ENCODE measurements at places on chromosomes 13 and 19.

GRCh38 chr13:109231888-109232287, 554.5 kb downstream of the IRS2 start:
- no peak for DNase-seq

- no peak for DNase-seq
Measured at GRCh38 chr19:40683437-40683836, 7.0 kb downstream of the NUMBL start.

DNA sequence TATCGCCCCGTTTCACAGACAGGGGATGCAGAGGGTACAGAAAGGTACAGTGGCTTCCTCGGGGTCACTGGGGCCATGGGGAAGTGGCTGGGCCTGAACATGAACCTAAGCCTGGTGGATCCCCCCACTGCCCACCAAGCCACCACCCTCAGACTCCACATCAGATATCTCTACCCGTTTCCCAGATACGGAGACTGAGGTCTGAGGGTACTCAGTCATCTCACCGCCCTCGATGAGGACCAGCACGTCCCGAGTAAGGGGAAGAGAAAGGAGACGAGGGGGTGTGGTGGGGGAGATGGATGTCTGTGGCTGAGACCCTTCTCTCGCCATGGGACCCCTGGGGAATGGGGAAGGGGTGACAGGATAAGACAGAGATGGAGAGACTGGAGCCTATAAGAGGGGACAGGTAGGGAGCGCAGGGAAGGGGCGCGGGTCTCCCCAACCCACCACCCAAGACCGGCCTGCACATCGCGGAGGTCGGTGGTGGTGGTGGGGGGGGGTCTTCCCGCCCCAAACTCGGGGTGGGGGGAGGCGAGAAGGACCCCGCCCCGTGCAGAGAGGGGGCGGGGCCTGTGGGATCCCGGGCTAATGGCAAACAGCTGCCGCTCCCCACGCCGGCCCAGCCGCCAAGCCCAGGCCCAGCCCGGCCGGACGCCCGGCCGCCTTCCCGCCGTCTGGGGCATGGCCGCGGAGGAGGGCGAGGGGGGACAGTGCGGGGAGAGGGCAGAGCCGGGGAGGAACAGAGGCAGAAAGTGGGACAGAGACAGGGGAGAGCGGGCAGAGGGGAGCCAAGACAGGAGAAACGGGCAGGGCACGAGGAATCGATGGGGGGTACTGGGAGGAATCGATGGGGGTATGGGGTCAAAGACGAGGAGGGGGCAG, 698 bp downstream of the KANK2 start:
- peak; percentile 80 for DNase-seq

GRCh38 chr13:40401911-40402776, 264.3 kb downstream of the FOXO1 start:
- DNase-seq: peak; percentile 80

- no peak for DNase-seq
Measured at GRCh38 chr13:95192998-95193397, 108.3 kb downstream of the ABCC4 start.

GRCh38 chr13:92901739-92902138, 324.9 kb upstream of the GPC6 start:
- no peak for DNase-seq

- no peak for DNase-seq
Measured at GRCh38 chr13:71871844-71872243, 4.8 kb upstream of the DACH1 start.

DNA sequence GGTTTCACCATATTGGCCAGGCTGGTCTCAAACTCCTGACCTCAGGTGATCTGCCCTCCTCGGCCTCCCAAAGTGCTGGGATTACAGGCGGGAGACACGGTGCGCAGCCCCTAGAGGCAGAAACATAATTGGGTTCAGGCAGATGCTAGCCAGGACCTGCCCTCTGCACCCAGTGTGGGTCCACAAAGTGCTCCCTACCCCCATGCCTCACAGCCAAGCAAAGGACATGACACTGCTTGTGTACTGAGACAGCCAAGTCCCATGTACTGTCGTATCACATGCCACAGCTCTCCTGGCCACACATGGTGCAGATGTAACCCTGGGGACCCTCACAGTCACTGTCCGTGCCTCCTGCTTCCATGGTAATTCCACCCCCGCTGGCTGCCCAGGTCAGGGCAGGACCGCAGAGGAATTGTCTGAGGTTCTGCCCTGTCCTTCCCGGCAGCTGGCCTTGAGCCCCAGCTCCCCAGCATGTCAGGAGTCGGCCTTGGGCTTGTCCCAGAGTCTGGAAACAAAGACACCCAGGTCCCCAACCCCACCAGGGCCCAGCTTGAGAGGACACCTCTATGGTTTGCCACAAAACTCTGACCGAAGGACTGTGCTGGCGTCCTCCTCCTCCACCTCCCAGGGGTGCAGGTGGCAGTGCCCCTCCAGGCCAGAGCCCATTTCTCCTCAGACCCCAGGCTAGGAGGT, 7.6 kb downstream of the PRR36 start:
- DNase-seq: no peak

- DNase-seq: no peak
Measured at GRCh38 chr19:6078068-6078467, 32.2 kb downstream of the RFX2 start.

DNA sequence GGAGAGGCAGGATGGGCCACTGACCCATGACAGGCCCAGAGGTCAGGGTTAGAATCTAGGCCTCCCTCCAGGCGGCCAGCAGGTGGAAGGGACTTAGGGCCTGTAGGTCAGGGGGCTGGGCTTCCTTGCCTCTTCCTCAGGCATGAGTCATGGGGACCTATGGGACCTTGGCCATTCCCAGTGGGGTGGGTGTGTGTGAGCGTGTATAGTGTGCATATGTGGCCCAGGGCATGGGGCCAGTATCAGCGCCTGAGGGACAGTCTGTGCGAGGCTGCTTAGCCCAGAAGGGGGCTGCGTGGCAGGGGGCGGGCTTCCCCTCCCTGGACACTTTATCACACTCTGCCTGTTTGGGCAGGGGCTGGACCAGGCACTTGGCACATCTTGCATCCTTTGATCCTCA, 13.3 kb downstream of the KCTD15 start:
- no peak for DNase-seq

GRCh38 chr19:47413941-47414340, 5.4 kb downstream of the MEIS3 start:
- no peak for DNase-seq

- no peak for DNase-seq
Measured at GRCh38 chr13:48710160-48710559, 56.4 kb downstream of the CYSLTR2 start.

DNA sequence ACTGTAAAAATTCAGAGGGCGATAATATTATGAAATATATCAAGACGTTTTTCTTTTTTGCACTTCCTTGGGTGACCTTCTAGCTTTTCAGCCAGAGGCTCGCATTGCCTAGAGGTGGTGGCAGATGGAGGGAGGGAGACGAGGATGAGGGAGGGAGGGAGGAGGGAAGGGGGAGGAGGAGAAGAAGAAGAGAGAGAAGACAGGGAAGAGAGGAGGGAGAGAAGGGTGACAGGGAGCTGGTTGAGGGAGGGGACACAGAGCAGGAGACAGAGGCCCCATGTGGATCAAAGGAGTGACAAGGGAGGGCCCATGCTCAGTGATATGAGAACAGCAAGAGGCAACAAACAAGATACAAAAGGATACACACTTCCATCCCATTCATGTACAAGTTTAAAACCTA, 8.0 kb upstream of the KCTD15 start:
- DNase-seq: no peak

GRCh38 chr13:98921786-98922185, 56.1 kb downstream of the DOCK9 start:
- no peak for DNase-seq

DNA sequence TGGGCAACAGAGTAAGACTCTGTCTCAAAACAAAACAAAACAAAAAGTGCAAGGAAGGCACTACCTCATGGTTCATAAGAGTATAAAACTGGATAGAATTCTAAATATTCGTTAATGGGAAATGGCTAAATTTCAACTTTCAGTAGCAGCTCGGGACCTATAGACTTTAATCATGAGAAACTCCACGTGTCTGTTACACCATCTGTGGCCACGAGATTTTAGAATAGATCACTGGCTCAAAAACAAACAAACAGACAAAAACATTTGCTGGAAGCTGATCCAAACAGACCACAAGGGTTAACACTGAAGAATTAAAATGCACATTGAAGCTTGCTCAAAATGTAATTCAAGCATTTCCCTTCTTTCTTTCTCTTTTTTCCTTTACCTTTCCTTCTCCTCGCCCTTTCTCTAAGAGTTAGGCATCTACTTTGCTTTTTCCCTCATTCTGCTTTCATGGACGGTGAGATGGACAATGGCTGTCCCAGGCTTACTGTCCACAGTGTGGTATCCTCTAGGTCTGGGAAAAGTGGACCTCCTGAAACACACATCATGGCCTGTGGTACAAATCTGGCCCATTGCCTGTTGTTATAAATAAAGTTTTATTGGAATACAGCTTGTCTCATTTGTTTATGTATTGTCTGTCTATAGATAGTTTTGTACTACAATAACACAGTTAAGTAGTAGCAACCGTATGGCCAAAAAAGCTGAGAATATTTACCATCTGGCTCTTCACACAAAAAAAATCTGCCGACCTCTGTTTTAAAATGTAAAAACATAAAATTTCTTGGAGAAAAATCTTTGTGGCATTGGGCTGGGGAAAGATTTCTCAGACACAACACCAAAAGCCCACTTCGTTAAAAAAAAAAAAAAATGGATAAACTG, 10.3 kb downstream of the ELAVL1 start:
- no peak for DNase-seq

- DNase-seq: no peak
Measured at GRCh38 chr19:46725859-46726393, 9.0 kb upstream of the PRKD2 start.

DNA sequence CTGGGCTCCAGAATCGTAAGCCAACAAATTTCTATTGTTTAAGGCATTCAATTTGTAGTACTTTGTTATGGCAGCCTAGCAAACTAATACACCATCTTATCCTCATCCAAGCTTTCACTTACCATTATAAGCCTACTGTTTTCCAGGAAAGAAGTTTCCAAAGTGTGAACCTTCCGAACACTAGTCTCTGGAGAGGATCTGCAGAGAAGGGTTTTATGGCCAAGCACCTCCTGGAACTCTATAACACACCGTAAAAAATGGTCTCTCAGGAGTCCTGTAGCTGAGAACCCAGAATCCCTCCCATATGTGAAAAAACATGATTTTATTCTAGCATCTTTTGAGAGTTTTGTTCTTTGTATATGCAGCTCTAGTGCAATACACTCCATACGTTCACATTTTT, 142.1 kb downstream of the POSTN start:
- DNase-seq: no peak

GRCh38 chr13:26480246-26480855, 77.1 kb upstream of the WASF3 start:
- DNase-seq: no peak

GRCh38 chr13:90388887-90389452, 958.5 kb upstream of the MIR17HG start:
- DNase-seq: no peak

- DNase-seq: no peak
Measured at GRCh38 chr19:55723491-55723890, 14.7 kb downstream of the NLRP9 start.

- no peak for DNase-seq
Measured at GRCh38 chr13:54210397-54211049, 1181.9 kb downstream of the OLFM4 start.

DNA sequence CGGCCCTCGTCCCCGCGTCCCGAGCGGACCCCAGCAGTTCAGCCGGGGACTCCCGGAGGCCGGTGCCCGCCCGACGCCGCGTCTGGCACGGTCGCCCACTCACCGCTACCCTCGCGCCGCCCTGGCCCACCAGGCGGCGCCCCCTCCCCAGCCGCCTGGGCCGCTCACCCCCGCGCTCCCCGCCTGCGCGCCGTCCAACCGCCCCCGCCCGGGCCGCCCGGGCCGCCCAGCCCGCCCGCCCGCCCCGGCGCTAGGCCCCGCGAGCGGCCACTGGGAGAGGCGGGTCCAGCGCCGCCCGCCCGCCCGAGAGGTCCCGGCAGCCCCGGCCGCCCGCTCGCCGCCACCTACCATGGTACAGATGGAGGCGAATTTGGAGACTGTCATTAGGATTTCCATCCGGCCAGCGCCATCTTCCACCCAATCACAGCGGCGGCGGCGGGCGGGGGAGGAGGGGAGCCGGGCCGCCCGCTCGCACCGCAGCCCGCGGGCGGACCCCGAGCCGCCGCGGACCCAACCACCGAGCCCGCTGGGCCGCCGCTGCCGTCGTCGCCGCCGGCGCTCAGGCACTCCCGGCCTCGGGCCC, at the start of gene USP12:
Gene USP12, minus strand, starts transcription at position 568 of the 583 bp plus-strand sequence. Its CDS starts 172 bp downstream, at position 396.
- DNase-seq: peak; percentile 75

DNA sequence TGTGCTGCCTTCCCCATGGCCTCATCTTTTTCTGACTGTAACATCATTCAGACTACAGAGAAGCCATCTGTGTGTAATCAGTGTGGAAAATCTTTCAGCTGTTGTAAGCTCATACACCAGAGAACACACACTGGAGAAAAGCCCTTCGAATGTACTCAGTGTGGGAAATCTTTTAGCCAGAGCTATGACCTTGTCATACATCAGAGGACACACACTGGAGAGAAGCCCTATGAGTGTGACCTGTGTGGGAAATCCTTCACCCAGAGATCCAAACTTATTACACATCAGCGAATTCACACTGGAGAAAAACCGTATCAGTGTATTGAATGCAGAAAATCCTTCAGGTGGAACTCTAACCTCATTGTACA, 17.2 kb upstream of the ZNF8 start:
- DNase-seq: no peak

GRCh38 chr19:33256261-33256660, 30.6 kb upstream of the SLC7A10 start:
- no peak for DNase-seq

DNA sequence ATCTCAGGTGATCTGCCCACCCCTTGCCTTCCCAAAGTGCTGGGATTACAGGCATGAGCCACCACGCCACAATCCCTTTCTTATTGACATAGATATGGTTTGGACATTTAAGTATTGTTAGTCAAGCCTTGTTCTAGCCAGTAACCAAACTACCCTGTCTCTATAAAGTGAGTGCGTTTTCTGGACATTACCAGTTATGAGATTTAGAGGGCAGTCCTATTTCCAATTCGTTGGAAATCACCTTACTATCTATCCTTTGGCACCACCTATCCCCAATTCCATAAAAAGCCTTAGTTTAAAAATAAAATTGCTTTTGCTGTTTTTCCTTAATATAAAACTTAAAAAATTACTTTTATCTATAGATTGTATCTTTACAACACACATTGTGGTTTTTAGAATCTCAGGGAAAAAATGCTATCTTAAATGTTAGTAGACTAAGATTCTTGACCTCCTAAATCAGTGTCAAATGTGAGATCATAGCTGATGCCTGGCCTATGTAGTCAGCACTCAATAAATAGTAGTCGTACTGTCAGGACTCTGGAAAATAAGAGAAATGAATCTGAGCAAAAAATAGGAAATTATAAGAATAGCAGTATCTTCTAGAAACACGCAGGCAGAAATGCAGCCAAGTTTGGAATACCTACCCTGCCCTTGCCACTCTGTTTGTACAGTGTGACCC, 57.0 kb downstream of the NUFIP1 start:
- no peak for DNase-seq

- DNase-seq: no peak
Measured at GRCh38 chr13:106118050-106118449, 417.4 kb downstream of the EFNB2 start.
